Right renal pelvis (tissue), 4 donors: ENCODE measurements at places on chromosomes 3 and 15.

DNA sequence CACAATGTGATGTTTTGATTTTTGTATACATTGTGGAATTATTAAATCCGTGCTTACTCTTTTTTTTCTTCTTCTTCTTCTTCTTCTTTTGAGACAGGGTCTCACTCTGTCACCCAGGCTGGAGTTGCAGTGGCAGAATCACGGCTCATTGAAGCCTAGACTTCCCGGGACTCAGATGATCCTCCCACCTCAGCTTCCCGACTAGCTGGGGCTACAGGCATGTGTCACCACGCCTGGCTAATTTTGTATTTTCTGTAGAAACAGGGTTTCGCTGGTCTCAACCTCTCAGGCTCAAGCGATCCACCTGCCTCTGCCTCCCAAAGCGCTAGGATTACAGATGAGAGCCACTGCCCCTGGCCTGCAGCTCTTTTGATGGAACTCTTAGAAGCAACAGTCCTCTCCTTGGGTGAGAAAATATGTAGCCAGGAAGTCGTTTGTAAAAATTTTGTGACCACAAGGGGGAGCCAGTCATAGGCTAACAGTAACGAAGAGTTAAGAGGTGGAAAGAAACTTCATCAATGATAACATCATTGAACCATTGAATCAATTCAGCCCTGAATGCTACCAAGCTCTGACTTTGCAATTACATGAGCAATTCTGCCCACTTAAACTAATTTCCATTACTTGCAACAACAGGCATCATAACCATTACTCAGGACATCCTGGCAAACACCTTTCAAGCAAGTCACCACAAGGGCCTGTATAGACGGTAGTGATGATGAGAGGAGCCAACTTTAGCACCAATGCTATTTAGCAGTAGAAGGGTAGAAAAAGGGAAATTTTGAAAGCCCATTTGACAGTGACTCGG lies 16.7 kb upstream of the CMTM7 start:
- DNase-seq, result peak; percentile 78

GRCh38 chr15:60090747-60091146 lies 86.6 kb downstream of the FOXB1 start:
- no peak for DNase-seq

DNA sequence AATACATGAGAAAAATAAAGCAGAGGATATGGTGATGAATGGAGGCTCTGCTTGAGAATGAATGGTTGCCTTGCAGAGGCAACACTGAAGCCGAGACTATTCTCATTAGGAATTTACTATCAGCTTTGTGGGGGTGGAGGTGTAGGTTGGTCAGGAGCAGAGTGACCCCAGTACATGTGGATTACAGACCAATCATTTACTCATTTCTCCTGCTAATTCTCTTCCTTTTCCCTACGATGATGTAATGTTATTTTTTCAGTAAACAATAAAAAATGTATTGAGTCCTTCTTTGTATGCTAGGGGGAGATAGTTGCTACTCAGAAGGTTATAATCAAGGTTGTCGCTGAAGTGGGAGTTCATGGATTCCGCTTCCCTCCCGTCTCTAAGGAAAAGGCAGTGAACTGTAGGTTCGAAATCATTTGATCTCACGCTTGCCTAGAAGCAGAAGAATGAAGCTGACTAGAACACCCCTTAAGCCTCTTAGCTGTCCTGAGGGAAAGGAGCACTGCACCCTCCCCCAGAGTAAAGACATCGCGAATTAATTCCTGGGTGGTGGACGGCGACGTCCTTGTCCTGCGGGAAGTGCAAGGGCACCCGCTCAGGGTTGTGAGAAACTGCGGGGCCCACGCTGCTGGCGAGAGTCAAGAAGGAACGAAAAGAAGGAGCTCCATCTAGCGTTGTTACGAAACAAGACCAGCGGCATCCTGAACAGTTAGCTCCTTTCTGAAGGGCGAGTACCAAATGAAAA lies 213.2 kb upstream of the PFN2 start:
- peak; percentile 70 for DNase-seq

DNA sequence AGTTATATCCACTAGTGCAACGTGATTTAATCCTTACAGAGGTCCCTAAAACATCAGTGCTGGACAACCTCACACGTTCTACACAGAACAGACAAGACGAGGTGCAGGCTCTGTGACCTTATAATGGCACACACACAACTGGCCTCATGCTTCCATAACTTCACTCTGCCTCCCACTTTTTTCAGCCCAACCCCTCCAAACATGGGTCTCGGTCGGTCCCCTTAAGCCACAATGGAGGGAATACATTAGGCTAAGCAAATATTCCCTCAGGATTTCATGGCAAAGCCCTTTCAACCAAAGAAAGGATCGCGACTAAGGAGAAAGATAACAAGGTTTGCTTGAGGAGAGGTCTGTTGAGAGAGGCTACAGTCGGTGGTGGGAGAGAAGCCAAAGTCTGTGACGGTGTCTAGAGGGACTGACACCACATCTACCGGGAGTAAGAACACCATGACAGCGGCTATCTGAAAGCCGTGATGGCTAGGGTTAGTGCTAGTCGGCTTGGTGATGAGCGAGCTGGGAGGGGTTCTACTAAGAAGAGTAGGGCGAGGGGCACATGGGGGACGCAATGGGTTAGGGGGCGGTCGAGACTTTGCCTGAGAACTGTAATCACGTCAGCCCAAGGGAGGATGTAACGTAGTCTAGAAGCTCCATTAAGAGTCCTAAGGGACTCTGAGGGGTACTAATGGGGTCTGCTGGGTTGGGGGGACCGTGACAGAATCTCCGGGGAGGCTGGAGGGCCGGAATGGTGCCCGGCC lies 1.0 kb downstream of the MYO9A start:
- peak; percentile 26 for DNase-seq

- DNase-seq, result no peak
Measured at GRCh38 chr15:60903211-60903610, 325.9 kb downstream of the RORA start.
